ENCODE measurements at places on chromosomes 1 and 21.
A peak's percentile ranks its signal among the peaks of the same experiment; 100 is the strongest.

GRCh38 chr1:241839369-241839979, 8.5 kb upstream of the EXO1 start:
- DNase-seq: no peak

DNA sequence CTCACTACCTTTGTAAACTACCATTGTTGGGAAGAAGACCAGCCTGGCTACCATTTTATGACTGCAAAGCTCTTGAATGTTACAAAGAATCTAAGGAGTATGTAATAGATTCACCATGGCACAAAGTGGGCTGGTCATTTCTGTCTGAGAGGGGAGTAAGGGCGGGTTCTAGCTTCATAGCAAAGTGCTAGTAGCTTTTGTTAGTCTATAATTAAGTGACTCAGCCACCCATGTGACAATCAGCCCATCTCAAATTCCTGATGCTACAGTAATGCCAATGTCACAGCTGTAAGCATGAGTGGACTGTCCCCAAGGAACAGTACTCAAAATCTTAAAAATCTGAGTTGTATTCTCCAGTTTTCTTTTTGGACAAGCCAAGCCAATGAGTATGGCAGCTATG, 15.4 kb upstream of the OTUD3 start:
- DNase-seq: no peak

- DNase-seq: no peak
Measured at GRCh38 chr1:218401998-218402785, 57.1 kb downstream of the TGFB2 start.

GRCh38 chr1:241999026-241999425, at the start of gene MAP1LC3C:
TSS of gene MAP1LC3C (minus strand) at chr1:241999098. CDS start at chr1:241999008, 90 bp downstream.
- DNase-seq: no peak

DNA sequence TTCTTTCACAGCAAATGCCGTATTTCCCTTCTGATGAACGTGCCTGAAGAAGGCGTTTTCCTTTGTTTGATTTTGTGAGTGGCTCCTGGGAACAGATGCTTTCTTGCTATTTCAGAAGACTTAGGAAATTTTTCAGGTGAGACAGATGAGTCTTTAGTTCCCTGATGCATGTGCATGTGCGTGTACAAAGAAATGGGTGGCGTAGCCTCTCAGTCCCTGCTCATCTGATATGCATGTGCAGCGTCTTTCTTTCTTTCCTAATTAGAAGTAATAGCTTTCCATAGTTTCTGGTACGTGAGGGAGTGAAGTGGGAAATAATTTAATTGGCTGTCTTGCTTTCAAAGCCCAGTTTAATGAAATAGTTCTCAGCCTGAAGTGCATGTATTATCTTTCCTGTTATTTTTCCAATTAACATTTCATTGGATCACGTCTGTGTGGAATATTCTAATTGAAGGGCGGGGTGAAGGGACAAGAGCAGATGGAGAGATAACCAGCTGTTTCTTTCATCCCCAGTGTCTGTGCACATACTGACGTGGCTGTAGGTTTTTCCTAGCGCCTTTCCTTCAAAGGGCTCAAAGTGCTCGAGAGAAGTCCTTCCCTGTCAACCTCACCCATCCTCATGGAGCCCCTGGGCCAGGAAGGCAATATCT, 104.3 kb downstream of the FAM78B start:
- DNase-seq: no peak

DNA sequence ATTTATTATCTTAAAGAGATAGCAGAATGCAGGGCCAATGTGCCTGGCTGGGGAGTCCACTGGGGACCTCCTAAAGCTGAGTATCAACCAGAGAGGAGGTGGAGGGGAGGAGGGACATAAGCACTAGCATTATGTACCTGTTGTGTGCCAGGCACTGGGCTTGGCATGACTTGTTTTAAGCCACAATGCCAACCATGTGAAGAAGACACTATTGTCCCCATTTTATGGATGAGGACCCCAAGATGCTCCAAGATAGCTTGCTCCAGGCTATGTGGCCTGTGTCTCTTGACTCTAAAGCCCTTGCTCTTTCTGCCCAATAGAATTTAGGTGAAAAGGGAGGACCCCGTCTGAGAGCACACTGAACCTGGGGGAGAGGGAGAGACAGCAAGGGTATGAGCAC, 111.3 kb downstream of the GLIS1 start:
- DNase-seq: no peak

GRCh38 chr1:1577367-1578011, 2.8 kb upstream of the SSU72 start:
- no peak for DNase-seq

DNA sequence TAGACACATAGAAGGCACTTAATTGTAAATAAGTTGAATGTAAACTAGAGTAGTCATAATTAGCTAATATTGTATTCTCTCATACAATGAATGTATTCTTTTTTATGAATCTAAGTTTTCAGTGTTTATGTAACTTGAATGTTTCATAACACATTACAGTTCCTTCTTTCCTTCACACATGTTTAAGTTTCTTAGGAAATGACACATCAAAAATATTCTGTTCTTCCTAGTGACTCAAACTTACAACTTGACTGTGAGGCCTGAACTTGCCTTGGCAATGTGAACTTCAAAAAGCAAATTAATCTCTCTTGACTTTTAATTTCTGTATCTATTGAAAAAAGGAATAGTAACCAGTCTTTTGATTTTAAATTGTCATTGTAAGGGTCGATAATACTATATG, 700.1 kb downstream of the KCNT2 start:
- no peak for DNase-seq

DNA sequence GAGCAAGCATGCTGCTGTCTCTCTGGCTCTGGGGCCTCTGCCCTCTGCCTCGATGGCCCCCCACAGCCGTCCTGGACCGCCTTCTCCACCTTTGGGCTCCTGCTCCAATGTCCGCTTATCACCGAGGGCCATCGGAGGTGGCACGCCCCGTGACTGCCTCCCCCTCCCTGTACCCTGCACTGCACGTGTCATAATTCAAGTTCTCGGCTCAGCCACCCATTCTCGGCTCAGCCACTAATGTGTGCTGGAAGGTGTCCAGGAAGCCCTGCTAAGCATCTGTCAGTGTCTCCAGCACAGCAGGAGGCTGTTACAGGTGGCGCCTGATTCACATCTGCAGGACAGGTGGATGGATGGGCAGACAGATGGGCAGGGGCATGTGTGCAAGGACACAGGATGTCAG, 45.5 kb downstream of the TP73 start:
- no peak for DNase-seq

DNA sequence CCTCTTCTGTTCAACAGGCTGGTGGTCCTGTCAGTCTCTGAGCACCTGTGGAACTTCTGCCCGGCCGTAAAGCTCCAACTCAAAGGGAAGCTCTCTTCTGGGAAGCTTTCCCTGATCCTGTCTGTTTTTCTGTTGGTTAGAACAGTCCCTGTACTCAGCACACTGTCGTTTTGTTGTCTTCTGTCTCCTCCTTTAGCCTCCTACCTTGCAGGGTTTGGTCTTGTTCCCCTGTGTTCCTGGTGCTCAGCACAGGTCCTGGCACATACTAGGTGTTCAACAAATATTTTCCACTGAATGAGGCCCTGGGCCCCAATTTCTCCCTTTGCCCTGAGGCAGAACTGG, 328 bp upstream of the KDF1 start:
- no peak for DNase-seq

GRCh38 chr1:107840725-107841124, 124.3 kb downstream of the VAV3 start:
- DNase-seq: no peak

DNA sequence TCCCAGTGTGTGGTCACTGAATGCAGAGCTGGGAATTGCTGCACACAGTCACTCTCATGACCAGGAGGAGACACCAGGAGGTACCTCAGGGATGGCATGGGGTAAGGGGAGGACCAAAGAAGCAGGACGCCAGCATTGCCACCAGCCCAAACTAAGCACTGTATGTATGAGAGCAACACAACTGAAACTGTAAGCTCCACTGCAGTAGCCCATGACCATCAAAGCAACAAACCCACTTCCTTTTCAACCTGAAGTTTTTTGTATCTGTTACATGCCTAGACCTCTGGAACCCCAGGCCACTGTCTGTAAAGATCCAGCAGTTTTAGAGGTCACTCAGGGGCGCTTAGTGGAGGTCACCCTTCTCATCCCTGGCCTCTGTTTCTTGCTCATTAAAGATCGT, 164.3 kb downstream of the SETD4 start:
- no peak for DNase-seq

DNA sequence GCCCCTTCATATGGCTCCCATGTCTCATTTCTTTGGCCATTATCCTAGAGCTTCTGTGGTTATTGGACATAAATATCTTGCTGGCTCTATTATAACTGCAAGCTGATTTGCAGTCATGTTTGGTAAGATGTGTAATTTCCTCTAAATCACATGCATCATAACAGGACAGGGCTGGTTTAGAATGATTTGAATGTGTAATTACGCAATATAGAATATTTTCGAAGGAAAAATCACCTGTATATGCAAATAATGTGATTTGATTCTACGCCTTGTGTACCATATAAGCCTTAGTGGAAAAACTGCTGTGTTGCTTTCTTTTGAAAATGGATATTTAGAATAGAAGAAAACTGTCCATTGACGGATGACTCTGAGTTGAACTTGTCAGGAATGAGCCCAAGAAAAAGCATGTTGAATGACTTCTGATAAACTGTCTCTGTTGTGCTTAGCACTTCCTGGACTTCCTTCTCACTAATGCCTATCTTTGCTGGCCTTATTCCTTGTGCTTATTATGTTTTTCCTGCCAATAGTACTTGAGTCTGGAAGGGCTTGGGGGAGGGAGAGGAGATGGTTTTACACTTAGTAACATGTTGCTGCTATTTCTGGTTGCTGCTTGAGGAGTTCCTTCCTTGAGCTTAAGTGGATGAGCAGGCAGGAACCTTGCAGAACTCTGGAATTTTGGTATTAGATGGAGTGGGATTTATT, 6.5 kb downstream of the CACHD1 start:
- DNase-seq: no peak

DNA sequence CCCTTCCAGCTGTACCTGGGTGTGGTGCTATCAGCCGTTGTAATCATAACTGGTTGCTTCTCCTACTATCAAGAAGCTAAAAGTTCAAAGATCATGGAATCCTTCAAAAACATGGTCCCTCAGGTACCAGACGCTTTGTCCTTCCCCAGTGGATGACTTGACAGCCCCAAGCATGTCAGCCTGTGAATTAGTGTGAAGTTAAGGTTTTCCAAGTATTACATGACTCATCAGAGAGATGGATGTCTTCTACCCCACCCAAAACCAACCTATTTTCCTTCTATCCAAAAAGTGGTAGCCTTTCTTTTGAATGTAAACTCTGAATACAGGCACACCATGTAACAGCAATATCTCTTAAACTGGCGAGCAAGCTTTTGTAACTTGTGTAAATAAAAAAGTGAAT, 15.1 kb downstream of the ATP1A1 start:
- DNase-seq: no peak

- DNase-seq: peak; percentile 51
Measured at GRCh38 chr1:67831850-67832513, 1.3 kb downstream of the GNG12 start.

DNA sequence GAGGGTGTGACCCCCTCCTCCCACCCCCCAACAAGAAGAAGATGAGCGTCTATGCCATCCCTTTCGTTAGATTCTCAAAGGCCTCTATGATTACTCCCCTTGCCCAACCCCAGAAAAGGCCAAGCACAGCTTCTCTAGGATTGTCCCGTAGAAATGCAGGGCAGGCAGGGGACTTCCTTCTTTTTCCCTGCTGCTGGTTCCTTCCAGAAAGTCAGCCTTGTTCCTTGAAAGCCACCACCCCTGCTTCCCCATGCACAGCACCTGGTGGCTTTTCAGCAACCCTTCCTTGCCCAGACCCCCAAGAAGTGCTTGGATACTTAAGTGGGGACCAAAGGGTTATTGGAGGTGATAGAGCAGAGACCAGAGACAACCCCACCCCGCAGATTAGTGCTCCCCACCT, 75.1 kb downstream of the ARHGEF10L start:
- no peak for DNase-seq

DNA sequence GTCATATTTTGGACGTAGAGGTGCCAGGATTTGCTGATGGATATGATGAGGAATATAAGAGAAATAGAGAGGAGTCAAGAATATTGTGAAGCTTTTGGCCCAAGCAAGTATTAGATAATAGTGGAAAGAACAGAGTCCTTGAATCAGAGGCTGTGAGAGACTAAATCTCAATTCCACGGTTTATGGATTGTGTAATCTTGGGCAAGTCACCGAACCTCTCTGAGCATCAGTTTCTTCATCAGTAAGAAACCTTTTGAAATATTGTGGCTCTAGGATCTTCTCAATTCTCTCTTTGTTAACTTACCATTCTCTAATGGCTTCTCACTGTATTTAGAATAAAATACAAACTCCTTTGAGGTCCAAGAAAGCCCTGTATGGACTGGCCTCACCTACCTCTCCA, 77.6 kb downstream of the RPS6KA1 start:
- no peak for DNase-seq

- DNase-seq: no peak
Measured at GRCh38 chr21:26652854-26653253, 79.8 kb upstream of the CYYR1 start.

- DNase-seq: no peak
Measured at GRCh38 chr21:45855248-45855811, 126.2 kb upstream of the COL6A1 start.

DNA sequence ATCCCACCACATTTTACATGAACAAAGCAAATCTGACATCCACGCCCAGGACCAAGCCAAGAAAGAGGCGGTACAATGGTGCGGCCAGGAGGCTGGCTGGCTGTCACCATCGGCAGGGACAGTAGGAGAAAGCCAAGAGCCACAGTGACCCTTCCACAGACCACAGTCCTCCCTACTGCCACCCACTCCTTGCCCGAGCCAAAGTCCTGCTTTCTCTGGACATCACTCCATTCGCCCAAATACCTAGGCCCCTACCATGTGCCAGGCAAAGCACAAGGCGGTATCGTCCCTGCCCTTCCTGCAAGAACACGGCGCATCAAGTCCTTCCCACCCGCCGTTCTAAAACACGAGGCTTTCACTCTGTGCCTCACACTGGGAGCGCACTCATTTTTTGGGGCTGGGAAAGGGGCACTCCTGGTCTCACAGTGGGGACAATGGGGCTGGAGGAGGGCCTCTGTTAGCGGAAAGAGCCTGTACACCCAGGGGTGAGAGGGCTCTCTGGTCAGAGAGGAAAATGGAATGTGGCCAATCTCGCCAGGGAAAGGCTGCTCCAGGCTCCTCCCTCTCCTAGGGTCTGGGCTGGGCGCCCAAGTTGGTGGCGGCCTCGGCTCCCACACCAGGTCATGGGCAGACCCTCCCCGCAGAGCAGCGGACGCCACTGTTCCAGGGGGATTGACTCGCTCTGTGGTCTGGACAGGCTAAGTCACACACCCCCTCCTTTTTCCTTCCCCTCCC, 26.5 kb downstream of the SSBP3 start:
- no peak for DNase-seq

GRCh38 chr21:34580181-34580700, 34.7 kb downstream of the RCAN1 start:
- DNase-seq: no peak

GRCh38 chr1:107692580-107693345, 272.2 kb downstream of the VAV3 start:
- DNase-seq: no peak

GRCh38 chr21:46454634-46455390, 3.9 kb upstream of the DIP2A start:
- DNase-seq: no peak

- DNase-seq: no peak
Measured at GRCh38 chr1:66290761-66291530, 243.0 kb upstream of the SGIP1 start.

- DNase-seq: no peak
Measured at GRCh38 chr1:42322577-42322976, 12.5 kb downstream of the FOXJ3 start.
